ENCODE measurements at places on chromosomes 6 and 20. TPM values are rescaled to one million over a fixed set of nuclear protein-coding genes. Genes with fewer than 3 reads are reported as not detected.

DNA sequence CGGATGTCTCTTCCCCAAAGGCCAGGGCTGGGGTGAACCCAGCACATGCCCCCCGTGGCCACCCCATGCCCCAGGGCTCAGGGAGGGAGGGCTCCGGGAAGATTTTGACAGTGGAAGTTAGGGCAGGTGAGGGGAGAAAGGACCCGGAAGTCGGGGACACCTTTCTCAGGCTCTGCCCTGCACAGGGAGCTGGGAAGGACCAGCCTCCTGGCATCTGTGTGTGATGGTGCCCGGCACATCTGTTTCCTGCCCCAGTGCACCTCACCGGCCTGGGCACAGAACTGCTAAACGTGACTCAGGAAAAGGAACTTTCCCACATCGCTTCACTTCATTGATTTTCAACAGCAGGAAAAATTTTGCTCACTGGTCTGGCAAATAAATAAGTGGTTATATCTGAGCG lies 141.1 kb upstream of the AFDN start:
- no peaks in the 10 kb centered on the region for H3K4me1 ChIP-seq
- no peaks in the 10 kb centered on the region for H3K27me3 ChIP-seq
- H3K4me3 ChIP-seq = no peak overlapping the region
- H3K27ac ChIP-seq = no peak overlapping the region

NKAIN4 gene
- not detected for total RNA-seq

GRCh38 chr6:17156112-17156921 lies 54.5 kb downstream of the STMND1 start:
- H3K27ac ChIP-seq = no peak overlapping the region
- no peaks in the 10 kb centered on the region for H3K27me3 ChIP-seq
- no peaks in the 10 kb centered on the region for H3K36me3 ChIP-seq
- DNase-seq = peak; percentile 46
- no peaks in the 10 kb centered on the region for H3K4me1 ChIP-seq

HLA-F gene
- 1,031 TPM for total RNA-seq

DNA sequence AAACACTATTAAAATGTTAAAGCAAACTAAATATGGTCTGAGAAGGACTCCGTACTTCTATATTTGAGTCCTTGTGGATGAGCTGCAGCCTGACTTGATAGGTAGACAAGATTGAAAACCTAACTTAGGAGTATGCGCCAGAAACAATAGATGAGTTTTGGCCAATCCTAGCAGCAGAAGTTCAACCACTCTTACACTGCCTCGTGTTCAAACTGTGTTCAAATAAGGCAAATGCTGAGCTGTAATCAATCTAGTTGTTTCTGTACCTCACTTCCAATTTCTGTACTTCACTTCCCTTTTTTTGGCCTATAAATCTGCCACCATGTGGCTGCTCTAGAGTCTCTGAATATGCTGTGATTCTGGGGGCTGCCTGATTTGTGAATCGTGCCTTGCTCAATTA lies 13.2 kb upstream of the SERINC1 start:
- H3K36me3 ChIP-seq = no peaks in the 10 kb centered on the region
- no peak for DNase-seq
- H3K4me1 ChIP-seq = no peaks in the 10 kb centered on the region
- no peak overlapping the region for H3K4me3 ChIP-seq
- H3K27ac ChIP-seq = no peak overlapping the region

DNA sequence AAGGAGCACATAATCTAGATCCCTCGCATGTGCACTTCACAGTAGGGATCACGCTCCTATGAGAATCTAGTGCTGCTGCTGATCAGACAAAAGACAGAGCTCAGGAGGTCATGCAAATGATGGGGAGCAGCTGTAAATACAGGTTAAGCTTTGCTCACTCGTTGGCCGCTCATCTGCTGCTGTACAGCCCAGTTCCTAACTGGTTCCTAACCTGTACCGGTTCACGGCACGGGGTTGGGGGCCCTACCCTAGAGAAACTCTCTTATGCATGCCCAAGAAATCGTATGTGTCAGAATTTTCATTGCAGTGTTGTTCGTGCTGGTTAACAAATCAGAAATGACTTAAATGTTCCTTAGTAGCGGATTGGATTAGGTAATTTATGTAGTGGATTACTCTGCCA lies 116.1 kb downstream of the CDH26 start:
- no peak overlapping the region for H3K4me3 ChIP-seq
- H3K27ac ChIP-seq = no peak overlapping the region
- H3K36me3 ChIP-seq = peaks cover 3% of the 10 kb centered on the region
- DNase-seq = no peak
- H3K4me1 ChIP-seq = peaks cover 2% of the 10 kb centered on the region

SMPD2 gene
- total RNA-seq = 37.3 TPM

DNA sequence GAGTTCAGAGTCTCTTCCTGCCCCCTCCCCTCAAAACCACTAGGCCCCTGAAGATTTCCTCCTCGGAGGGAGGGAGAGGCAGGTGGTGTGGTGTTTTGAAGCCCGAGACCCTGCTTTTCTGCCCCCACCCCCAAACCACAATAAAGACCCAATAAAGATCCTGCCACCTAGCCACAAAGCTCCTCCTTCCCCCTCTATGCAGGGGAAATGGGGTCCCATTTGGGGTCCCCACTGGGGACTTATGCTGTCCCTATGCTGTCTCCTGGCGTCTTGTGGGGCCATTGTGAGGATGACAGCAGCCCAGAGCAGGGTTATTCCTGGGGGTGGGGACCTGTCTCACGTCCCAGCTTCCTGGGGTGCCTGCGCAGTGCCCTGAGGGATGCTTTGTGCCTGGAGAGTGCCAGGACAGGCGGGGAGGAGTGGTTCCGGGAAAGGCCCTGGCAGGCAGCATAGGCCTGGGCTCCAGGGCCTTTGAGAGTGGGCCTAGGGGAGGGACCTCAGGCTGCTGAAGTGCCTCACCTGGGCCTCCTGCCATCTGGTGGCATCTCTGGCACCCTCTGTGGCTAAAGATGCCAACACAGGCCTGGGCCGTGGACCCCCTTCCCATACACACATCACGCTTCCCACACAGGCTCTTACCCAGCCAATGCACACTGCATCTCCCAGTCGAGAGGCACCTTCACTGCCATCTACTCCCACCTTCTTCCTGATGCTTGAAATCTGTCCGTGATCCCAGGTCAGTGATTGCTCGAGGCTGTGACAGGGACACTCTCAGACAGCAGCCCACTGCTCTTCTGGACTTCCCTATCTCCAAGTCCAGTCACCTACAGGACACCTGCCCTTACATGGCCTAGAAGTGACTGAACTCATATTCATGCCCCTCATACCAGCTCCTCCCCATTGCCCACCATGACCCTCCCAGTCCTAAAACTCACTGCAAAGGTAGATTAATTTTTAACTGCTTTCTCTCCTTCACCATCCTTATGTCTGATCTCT lies 7.9 kb upstream of the ARMC12 start:
- H3K4me3 ChIP-seq = peak overlapping the region; percentile 16
- peak overlapping the region; percentile 82 for H3K27ac ChIP-seq
- no peaks in the 10 kb centered on the region for H3K27me3 ChIP-seq
- H3K36me3 ChIP-seq = no peaks in the 10 kb centered on the region

OTOR gene
- not detected for total RNA-seq

DNA sequence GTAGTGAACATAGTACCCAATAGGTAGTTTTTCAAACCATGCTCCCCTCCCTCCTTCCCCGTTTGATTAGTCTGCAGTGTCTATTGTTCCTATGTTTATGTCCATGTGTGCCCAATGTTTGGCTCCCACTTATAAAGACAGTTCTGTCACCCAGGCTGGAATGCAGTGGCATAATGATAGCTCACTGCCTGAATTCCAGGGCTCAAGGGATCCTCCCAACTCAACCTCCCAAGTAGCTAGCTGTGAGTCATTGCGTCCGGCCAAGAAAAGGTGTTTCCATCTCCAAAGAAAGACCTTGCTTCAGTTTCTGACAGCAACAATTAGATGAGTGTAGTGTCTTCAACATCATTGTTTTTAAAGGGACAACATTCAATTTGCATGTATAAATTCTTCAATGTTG lies 131.1 kb upstream of the CEP162 start:
- no peak overlapping the region for H3K27ac ChIP-seq
- H3K36me3 ChIP-seq = no peaks in the 10 kb centered on the region
- no peak for DNase-seq
- no peak overlapping the region for H3K4me3 ChIP-seq
- H3K4me1 ChIP-seq = no peaks in the 10 kb centered on the region

GRCh38 chr6:112503091-112503596 lies 156.0 kb downstream of the RFPL4B start:
- H3K27ac ChIP-seq = no peak overlapping the region
- H3K4me1 ChIP-seq = no peaks in the 10 kb centered on the region
- H3K27me3 ChIP-seq = no peaks in the 10 kb centered on the region
- H3K36me3 ChIP-seq = no peaks in the 10 kb centered on the region

DNA sequence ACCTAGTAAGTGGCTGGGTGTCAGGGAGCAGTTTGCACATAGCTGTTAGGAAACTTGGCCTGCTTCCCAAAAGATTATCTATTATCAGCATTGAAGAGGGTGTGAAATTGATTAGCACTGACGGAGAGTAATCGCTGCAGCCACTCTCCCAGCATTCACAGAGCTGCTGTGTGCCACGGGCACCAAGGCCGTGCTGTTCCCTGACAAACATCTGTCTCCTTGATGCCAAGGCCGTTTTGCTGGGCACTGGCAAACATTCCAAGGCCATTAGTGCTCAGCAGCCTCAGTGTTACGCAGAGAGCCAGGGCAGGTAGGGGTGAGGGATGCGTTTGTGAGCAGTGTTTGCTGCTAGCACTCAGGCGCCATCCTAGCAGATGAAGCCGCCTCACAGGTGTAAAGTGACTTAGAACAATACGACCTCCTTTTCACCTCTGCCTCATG lies 57.7 kb upstream of the VSTM2L start:
- no peak overlapping the region for H3K27ac ChIP-seq
- H3K36me3 ChIP-seq = peaks cover 34% of the 10 kb centered on the region
- no peak for DNase-seq
- H3K4me3 ChIP-seq = no peak overlapping the region

DNA sequence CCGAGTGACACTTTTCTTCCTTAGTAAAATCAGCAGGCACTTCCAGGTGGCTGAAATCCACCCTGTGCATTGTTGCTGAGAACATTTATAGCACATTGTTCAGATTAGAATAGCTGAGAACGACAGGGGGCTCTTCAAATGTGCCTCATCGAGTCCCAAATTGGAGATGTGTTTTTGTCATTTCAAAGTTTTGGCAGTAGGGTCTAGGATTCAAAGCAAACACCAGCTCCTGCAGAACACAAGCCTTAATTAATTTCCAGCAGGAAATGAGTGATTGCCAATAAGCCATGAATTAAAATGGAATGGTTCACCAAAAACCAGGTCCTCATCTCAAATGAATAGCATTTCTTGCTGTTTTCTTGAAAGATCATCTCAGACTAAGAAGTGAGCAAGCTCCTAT lies 171.6 kb downstream of the PLCB1 start:
- H3K36me3 ChIP-seq = no peaks in the 10 kb centered on the region
- H3K4me1 ChIP-seq = peaks cover 7% of the 10 kb centered on the region
- no peak overlapping the region for H3K27ac ChIP-seq
- no peak overlapping the region for H3K4me3 ChIP-seq

GRCh38 chr20:17495826-17496225 lies 35.4 kb downstream of the BFSP1 start:
- DNase-seq = no peak
- no peak overlapping the region for H3K4me3 ChIP-seq
- H3K27me3 ChIP-seq = no peaks in the 10 kb centered on the region
- H3K4me1 ChIP-seq = no peaks in the 10 kb centered on the region

RNF217 gene
- 9.5 TPM for total RNA-seq

- DNase-seq = no peak
- H3K27me3 ChIP-seq = no peaks in the 10 kb centered on the region
- no peak overlapping the region for H3K27ac ChIP-seq
- no peaks in the 10 kb centered on the region for H3K4me1 ChIP-seq
- no peaks in the 10 kb centered on the region for H3K36me3 ChIP-seq
- H3K4me3 ChIP-seq = no peak overlapping the region
Measured at GRCh38 chr20:47041396-47041899, 146.8 kb downstream of the EYA2 start.

MAP3K4 gene
- 67.0 TPM for total RNA-seq

All from natural killer cell (primary cell).